ENCODE measurements at places on chromosomes 13 and 19.

DNA sequence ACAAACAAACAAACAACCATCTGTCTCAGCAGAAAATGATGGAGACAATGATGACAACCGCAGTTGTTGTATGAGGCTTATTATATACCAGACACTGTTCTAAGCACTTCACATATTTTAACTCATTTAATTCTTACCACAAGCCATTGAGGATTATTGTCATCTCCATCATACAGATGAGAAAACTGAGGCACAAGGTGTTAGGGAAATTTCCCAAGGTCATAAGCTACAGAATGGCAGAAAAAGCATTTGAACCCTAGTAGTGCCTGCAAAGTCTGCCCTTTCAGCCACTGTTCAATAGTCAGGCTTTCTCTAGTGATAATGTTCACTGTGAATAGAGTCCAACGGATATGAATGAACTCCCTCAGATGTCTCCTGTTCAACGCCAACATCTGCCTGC lies 60.1 kb downstream of the GPALPP1 start:
- no peak for DNase-seq

DNA sequence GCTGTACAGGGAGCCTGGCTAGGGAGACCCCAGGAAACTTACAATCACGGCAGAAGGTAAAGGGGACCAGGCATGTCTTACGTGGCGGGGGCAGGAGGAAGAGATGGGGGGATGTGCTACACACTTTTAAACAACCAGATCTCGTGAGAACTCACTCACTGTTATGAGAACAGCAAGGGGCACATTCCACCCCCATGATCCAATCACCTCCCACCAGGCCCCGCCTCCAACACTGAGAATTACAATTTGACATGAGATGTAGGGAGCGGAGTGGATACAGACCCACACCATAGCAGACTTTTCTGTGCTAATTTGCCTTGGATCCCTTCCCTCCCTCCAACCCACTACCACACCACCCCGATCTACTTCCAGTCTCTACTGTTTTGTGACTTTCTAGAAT lies 106.7 kb upstream of the PEG3 start:
- DNase-seq, result no peak

- DNase-seq, result no peak
These were observed 135.5 kb downstream of the KLF5 start for GRCh38 chr13:73194310-73194709.

- peak; percentile 58 for DNase-seq
These were observed 753 bp downstream of the ZNF235 start for GRCh38 chr19:44303976-44304568.

GRCh38 chr13:41467425-41467945 lies 10.1 kb downstream of the RGCC start:
- no peak for DNase-seq

GRCh38 chr13:23477101-23477500 lies 43.6 kb upstream of the SACS start:
- DNase-seq, result no peak

GRCh38 chr19:5545984-5546383 lies 21.8 kb downstream of the TINCR start:
- DNase-seq, result no peak

GRCh38 chr19:1956868-1957492 lies 16.0 kb downstream of the CSNK1G2 start:
- no peak for DNase-seq

DNA sequence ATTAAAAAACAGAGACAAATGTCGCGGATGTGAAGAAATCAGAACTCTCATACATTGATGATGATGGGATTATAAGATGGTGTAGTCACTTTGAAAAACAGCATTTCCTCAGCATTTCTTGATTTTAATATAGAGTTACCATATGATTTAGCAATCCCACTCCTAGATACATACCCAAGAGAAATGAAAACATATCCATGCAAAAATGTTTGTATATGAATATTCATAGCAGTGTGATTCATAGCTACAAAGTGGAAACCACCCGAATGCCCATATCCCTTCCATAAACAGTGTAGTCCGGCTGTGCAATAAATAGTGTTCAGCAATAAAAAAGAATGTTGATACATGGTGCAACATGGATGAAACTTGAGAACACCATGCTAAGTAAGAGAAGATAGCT lies 44.6 kb downstream of the DPY19L3 start:
- no peak for DNase-seq

- DNase-seq, result no peak
These were observed 185.8 kb downstream of the B3GLCT start for GRCh38 chr13:31385540-31385939.

DNA sequence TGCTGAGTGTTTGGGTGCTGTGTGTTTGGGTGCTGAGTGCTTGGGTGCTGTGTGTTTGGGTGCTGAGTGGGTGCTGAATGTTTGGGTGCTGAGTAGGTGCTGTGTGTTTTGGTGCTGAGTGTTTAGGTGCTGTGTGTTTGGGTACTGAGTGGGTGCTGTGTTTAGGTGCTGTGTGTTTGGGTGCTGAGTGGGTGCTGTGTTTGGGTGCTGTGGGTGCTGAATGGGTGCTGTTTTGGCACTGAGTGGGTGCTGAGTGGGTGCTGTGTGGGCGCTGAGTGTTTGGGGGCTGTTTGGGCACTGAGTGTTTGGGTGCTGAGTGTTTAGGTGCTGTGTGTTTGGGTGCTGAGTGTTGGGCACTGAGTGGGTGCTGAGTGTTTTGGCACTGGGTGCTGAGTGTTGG lies 48.5 kb upstream of the F7 start:
- DNase-seq, result no peak

DNA sequence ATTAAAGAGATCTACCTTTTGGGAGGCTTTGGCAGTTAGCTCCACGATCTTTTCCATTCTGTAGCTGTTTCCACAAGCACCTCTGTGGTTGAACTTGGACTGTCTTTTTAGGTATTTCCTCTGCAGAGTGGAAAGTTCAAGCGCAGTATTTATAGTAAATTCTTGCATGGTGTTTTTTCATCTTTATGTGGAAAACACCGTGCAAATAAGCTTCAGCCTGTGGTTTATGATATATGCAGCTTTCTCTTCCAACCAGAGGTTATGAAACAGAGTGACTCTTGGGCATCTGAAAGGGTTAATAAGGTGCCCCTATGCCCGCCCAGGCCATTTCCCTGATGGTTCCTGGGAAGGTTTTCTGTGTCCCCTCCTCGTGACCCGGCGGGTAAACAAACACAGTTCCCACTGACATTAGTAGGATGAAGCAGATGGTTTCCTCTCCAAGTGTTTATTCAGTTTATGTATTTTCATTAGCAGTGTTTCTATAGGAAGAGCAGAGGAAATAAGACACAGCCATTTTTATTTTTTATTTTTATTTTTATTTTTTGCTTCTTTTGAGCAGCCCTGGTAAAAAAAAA lies 39.7 kb upstream of the RNF113B start:
- no peak for DNase-seq

DNA sequence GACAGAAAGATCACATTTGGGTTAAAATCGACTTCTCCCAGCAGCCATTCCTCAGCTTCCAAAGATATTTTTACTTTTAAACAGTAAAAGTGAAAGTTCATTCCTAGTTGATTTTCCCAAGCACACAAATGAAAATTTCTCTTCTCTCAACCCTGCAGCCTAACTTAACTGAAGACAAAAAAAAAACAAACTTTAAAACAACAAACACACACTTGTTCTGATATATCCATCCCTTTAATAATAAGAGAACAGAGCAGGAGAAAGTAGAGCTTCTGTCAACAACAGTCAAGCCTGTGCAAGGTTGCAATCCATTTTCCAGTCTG lies 72.9 kb downstream of the STK24 start:
- DNase-seq, result no peak

DNA sequence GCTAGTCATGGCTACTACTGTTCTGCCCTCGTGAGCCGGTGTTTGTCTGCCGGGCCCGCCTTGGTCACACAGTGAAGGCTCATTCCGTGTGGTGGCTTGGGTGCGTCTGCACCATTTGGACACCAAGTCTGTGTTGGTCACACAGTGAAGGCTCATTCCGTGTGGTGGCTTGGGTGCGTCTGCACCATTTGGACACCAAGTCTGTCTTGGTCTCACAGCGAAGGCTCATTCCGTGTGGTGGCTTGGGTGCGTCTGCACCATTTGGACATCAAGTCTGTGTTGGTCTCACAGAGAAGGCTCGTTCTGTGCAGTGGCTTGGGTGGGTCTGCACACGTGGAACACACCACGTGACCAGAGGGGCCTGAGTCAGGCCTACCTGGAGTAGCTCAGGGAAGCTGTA lies 29.0 kb upstream of the DCUN1D2 start:
- DNase-seq, result no peak
